ENCODE measurements at places on chromosomes 6 and 20.

- no peak for DNase-seq
These were observed 480.8 kb upstream of the JARID2 start for GRCh38 chr6:14765106-14765505.

GRCh38 chr20:64160526-64161355, 3.5 kb upstream of the MYT1 start:
- DNase-seq = no peak

- DNase-seq = no peak
These were observed 51.5 kb upstream of the EPB41L1 start for GRCh38 chr20:36102809-36103596.

DNA sequence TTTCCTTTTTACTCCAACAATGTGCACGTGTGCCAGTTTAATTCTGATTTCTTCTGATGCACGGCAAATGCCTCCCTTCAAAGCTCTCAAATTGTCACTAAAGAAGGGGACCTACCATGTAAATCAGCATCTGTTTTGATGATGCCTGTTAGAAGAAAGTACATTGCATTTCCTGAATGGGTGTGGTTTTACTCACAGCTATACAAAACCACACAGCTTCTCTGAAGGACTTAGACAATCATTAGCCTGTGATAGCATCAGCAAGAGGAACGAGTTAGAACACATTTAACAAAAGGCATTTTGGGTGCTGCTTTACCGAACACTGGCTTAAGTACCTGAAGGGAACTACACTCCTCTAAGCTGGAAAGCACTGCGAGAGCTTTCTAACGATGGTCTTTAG, 109.4 kb downstream of the ATXN1 start:
- DNase-seq = no peak

- DNase-seq = no peak
These were observed 55.7 kb downstream of the SNX5 start for GRCh38 chr20:17912916-17913315.

- DNase-seq = no peak
These were observed 268.8 kb upstream of the SULF2 start for GRCh38 chr20:48054051-48054450.

DNA sequence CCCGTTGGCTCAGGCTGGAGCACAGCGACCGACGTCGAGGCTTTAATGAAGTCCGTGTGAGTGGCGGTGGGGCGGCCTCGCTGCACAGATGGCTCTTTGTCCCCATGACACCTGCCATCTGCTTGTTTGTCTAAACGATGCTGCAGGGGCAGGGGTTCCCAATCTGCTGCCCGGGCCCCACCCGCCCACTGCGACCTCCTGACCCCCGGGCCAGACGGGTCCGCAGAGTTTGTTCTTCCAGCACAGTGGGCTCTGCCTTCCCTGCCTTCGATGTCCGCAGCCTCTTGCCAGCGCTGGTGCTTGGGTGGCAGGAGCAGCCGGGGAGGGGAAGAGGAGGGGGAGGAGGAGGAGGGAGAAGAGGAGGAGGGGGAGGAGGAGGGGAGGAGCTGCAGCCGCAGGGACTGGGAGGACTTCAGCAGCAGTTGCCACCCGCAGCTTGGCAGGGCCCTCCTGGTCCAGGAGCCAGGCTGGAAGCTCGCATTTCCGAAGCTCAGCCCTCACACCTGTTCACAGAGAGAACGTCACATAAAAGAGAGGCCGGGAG, 210.0 kb downstream of the DLL1 start:
- DNase-seq = no peak

GRCh38 chr6:3663081-3663480, 88.4 kb downstream of the PXDC1 start:
- no peak for DNase-seq

GRCh38 chr6:169092375-169092774, 161.3 kb downstream of the THBS2 start:
- no peak for DNase-seq

DNA sequence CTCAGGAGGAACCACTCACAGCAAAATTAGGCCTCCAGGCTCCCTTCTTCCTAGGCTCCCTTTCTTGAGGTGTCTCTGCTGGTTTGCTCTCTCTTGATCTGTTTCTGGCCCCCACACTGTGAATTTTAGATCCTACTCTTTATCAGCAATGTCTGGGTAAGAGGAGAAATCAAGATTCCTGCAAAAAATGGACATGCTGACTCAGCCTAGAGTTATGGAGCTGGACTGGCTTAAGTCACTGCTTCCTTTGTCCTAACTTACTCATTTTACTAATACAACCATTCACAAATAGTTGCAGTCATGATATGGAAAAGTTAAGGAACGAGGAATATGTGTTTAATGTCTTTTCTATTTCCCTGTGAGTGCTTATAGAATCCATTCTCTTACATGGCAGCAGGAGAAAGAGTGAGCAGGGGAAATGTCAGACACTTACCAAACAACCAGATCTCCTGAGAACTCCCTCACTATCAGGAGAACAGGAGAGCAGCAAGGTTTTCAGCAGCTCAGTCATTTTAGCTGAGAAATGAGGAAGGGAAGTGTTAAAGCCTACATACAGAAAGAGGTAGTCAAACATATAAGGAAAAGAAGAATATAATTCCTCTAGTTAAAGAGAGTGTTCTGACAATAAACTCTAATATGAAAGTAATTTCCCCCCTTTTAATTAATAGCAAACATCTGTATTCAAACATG, 160.8 kb downstream of the PDE7B start:
- DNase-seq = no peak

Measured in activated CD4-positive, alpha-beta memory T cell treated with anti-CD3 and anti-CD28 coated beads for 36 hours (primary cell).